Activated CD4-positive, alpha-beta T cell treated with anti-CD3 and anti-CD28 coated beads, Interleukin-2, amount 50 U/mL, for 16 hours (primary cell): ENCODE measurements at places on chromosomes 5 and 9.

- DNase-seq, result no peak
Measured at GRCh38 chr9:134010310-134011173, 14.7 kb upstream of the BRD3OS start.

DNA sequence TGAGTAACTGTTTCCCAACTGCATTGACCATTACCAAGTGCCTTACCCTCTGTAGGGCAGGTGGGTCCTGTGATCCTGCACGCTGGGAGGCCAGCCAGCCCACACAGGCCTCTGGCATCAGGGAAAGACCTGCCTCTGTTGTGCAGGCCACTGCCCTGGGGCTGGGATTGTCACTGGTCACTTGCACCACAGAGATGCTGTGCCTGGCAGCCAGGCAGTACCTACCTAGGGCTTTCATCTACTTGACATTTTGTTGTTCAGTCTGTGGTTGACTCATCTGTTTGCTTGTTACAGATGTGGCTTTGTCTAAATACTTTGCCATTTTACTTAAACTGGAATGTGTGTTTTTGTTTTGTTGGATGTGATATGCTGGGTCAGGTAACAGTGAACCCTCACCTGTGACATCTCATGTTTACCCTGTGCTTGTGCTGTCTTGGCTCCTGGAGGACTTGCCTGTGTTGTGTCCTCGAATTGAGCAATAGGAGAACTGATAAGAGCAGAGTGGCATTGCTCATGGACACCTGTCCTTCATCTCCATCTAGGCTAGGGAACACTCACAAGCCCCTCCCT, 32.8 kb downstream of the SECISBP2 start:
- no peak for DNase-seq

GRCh38 chr5:163379298-163380155, 57.9 kb upstream of the CCNG1 start:
- DNase-seq, result no peak

DNA sequence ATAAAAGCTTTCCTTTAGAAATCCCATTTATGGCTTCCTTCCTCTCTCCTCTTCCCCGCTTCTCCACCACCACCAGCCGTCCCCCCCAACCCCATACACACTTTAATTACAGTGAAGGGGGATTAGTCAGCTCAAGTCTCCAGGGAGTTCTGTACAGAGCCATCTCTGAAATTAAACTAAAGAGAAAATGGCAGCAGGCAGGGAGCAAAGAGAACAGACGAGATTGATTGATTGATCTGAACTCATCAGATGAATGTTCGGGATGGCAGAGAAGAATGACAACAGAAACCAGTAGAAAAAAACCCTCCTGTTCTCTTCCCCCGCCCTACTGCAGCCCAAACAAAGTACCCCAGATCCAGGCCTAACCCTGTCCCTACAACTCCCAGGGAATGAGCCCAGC, 241.7 kb upstream of the PANK3 start:
- no peak for DNase-seq

- DNase-seq, result no peak
Measured at GRCh38 chr9:600006-600405, 241.5 kb upstream of the DMRT1 start.

GRCh38 chr5:62791059-62791458, 212.4 kb downstream of the LRRC70 start:
- DNase-seq, result no peak

DNA sequence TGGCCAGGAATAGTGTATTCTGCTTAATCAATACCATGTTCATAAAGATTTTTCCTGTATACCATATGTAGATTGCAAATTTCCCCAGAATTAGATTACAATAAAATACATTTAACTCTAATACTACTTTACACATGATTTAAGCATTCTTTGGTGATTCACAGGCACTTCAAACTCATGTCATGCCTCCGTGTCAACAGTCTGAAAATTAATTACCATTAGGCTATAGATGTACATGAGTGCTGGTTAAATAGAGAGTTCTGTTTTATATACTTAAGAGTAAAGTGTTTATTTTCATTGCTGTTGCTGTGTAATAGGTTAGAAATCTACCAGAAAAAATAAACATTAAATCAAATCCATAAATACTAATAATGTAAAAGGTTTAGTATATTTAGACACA, 159.8 kb downstream of the ZSWIM6 start:
- no peak for DNase-seq
